Kidney glomerular epithelial cell (primary cell): ENCODE measurements at places on chromosomes 5 and 9.

- DNase-seq = peak; percentile 27
These were observed 83.0 kb upstream of the GLIS3 start for GRCh38 chr9:4382722-4383317.

- no peak for DNase-seq
These were observed 38.5 kb upstream of the FAM81B start for GRCh38 chr5:95352691-95353090.

DNA sequence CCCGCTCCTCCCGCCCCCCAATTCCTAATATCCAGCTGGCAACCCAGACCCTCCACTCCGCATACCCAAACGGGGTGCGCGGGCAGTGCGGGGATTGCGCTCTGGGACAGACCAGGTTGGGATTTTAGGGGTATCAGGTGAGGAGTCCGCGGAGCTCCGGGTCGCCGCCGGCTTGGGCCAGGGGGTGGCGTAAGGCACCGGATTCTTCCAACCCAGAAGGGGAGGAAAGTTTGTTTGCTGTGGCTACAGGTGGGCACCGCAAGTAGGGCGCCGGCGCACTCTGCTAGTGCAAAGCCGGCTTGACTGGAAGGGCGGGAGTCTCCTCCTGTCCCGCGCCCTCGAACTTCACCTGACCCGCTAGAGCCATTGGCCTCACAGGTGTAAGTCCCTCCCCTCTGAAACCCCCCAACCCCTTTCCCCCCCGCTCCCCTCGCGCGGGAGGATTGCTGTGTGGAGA, 709 bp downstream of the IQGAP2 start:
- DNase-seq = peak; percentile 4

DNA sequence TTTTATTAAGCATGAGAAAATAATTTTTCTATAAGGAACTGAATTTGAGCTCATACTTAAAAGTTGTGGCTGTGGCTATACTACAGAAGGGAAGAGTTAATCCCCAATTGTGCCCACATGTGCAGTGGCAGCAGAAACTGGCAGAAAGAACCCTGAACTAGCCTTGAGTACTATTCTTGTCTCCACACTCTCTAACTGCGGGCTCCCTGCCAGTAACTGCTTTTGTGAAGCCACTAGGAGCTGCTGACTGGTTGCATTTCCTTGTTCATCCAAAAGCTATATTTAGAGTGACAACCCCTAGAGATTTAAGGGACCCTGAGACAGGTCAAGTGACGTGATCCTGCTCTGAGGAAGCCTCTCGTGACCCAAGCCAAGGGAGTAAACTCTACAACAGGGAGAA, 238.6 kb downstream of the ELAVL2 start:
- no peak for DNase-seq

DNA sequence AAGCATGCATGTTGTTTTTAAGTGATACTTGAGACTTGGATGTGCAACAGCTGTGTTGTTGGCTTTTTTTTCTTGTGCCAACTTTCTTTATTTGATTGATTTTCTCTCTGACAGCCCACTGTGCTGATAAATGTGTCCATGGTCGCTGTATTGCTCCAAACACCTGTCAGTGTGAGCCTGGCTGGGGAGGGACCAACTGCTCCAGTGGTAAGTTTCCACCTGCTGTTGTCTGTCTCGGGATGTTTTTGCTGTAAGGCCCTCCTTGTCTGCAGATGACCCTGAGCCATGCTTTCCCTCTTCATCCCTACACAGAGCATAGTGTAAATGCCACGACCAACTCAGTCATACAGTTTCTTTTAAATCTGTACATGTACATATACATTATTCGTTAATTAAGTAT, 79.2 kb downstream of the MEGF10 start:
- DNase-seq = no peak

GRCh38 chr9:106111039-106111730, 416.8 kb downstream of the TMEM38B start:
- DNase-seq = no peak

GRCh38 chr9:16266648-16267276, 603.7 kb downstream of the BNC2 start:
- DNase-seq = no peak

- DNase-seq = no peak
These were observed 13.6 kb downstream of the MCCC2 start for GRCh38 chr5:71600783-71601182.

DNA sequence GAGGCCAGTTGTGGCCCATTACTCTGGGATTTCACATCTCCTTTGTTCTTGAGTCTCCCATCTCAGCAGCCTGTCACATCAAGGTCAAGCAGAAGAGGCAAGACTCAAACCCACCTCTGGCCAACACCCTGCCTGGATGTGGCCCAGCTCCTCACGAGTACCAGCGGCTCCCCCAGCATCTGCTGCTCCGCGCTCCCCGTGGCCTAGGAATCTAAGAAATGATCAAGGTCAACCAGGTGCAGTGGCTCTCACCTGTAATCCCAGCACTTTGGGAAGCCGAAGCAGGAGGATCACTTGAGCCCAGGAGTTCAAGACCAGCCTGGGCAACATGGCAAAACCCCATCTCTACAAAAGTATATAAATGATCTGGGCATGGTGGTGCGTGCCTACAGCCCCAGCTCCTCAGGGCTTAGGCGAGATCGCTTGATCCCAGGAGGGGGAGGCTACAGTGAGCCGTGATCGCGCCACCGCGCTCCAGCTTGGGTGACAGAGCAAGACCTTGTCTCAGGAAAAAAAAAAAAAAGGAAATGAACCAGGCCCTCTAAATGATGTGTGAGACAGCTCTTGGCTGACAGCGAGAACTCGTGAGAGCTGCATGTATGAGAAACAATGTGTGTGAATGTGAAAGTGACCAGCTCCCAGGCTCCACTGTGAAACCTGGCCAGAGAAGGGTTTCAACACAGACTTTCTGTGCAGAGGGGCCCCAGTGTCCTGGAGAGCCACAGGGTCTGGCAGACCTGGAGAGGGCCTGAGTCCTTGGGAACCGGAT, 61.6 kb upstream of the ANGPTL2 start:
- DNase-seq = no peak

GRCh38 chr5:126462239-126463014, 39.2 kb downstream of the GRAMD2B start:
- DNase-seq = peak; percentile 70

- DNase-seq = no peak
These were observed 6.8 kb downstream of the LSM11 start for GRCh38 chr5:157750320-157750719.

DNA sequence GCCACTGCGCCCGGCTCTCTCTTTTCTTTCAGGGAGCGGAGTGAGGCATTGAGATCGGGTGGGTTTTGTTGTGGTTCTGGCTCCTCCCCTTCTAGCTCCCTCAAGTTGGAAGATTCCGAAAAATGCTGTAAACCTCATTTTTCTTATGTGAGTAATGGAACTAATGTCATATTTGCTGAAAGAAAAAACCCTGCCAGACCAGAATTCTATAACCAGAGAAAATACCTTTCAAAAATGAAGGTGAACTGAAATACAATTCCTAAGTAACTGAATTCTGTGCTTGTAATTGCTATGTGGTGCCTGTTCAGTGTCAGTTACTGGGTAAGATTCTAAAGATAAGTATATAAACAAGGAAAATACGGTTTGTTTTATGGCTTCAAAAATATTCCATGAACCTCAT, 30.9 kb upstream of the CDK20 start:
- DNase-seq = no peak

DNA sequence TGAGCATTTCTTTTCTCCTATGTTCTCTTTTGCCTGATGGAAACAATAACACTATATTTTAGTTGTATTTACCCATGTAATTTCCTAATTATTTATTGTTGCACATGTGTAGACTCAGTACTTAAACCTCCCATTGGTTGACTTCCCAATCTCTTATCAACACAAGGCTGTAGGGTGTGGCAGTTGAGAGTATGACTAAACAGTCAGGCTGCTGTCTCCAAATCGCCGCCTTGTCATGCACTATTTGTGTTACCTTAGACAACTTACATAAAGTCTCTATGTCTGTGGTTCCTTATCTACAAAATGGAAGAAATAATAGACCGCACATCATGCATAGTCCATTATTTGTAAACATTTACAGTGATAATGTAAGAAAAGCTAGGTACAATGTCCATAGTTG, 68.9 kb upstream of the EFNA5 start:
- DNase-seq = no peak

GRCh38 chr5:15645381-15646160, 145.6 kb downstream of the FBXL7 start:
- DNase-seq = no peak

DNA sequence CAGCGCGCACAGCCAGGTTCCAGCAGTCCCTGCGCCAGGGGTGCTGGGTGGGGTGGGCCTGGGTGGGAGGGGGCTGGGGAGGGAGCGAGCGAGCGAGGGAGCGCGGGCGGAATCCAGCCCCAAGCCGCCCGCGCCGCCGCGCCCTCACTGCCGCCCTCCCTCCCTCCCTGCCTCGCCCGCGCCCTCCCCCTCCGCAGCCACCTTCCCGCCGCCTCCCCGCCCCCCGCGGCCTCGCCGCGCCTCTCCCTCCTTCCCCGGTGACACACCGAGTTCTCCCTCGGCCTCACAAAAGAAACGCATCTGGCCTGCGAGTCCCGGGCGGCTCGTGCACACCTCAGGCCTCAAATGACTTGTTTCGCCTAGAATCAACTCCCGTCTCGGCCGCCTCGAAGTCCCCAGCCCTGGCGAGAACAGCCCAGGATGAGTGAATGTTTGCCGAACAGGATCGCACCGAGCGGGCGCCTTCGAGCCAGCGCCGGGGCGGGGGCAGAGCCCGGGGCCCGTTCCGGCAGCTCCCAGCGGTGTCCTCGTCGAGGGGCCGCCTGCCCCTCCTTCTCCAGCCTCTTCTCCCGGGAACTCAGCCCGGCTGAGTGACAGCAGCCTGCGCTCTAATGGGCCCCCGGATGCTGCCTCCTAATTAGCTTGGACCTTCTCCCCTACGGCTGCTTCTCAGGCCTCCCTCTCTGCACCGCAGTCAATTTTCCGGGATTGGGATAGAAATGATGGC, 371 bp upstream of the PITX1 start:
- no peak for DNase-seq

GRCh38 chr5:110899566-110900412, 161.0 kb downstream of the SLC25A46 start:
- DNase-seq = peak; percentile 61

DNA sequence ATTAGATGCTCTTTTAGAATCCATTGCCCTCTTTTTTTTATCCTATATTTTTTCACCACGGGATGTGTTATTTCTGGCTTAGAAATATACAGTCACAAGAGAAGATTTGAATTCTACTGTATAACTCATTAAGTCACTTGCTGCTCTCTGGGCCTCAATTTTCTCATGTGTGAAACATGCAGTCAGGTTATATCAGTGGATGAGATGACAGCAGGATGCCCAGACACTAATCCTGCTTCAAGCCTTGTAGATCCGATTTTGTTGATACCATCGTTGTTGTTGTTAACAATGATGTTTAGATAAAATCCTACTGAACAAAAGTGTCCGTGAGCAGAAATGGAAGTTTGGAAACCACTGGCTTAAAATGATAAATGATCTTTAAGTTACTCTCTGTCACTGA, 421.9 kb upstream of the DMAC1 start:
- no peak for DNase-seq

DNA sequence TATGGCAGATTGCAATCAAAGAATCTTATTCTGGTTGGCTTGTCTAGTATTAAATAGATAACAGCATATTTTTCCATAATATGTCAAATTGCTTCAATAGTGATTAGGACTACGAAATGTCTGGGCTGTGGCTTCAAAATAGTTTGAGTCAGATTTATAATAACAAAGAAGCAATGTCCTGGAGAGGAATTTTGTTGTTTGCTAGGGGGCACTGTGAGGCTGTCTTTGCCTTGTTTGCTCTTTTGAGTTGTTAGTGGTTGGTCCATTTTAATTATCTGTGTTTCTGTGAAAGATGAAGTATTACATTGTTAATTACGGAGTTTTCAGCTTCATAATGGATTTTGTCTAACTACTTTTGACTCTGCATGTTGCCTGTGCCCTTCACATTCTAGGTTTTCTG, 713.6 kb downstream of the TLE4 start:
- DNase-seq = peak; percentile 24

GRCh38 chr5:159133041-159133741, 33.5 kb upstream of the EBF1 start:
- DNase-seq = peak; percentile 16

GRCh38 chr5:95960667-95961616, 709 bp downstream of the ELL2 start:
- peak; percentile 70 for DNase-seq

DNA sequence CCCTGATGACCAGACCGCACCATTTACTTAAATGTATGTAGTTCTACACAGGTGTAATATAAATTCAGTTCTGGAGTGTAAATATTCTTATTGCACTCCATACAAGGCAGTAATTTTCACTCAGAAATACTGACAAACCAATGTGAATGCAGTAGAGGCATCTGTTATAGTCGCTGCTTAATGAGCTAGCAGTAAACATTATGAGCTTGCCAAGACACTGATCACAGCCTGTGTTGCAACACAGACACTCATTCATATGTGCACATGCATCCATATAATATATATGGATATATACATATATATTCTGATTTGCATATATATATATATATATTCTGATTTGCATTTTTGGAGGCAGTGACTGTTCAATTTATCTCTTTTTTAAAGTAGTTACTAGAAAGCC, 435.1 kb upstream of the ST8SIA4 start:
- no peak for DNase-seq

GRCh38 chr9:95609426-95609825, 92.7 kb upstream of the PTCH1 start:
- DNase-seq = no peak

- peak; percentile 50 for DNase-seq
These were observed 1.2 kb upstream of the PCSK1 start for GRCh38 chr5:96434201-96434645.

GRCh38 chr9:93346231-93347112, 105.0 kb upstream of the FAM120A start:
- no peak for DNase-seq

DNA sequence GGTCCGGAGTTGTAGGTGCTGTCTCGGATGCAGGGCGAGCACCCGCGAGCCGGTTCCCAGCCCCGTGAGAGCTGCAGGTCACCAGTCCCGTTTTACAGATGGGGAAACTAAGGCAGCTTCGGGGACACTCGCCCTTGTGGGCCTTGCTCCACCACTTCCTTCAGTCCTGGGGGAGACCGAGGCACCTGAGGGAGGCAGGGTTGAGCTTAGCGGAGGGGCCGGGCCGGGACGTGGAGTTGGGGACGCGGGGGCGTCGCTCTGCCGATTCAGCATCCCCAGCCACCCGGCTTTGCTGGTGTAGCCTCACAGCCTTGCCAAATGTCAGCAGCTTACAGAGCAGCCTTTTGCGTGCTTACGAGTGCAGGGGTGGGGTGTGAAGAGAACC, 530 bp downstream of the BBLN start:
- DNase-seq = no peak

GRCh38 chr5:19001054-19001453, 986.9 kb downstream of the CDH18 start:
- no peak for DNase-seq
